ENCODE measurements at places on chromosomes 13 and 19.

- DNase-seq, result no peak
These were observed 80.1 kb downstream of the ZNF486 start for GRCh38 chr19:20247016-20247683.

DNA sequence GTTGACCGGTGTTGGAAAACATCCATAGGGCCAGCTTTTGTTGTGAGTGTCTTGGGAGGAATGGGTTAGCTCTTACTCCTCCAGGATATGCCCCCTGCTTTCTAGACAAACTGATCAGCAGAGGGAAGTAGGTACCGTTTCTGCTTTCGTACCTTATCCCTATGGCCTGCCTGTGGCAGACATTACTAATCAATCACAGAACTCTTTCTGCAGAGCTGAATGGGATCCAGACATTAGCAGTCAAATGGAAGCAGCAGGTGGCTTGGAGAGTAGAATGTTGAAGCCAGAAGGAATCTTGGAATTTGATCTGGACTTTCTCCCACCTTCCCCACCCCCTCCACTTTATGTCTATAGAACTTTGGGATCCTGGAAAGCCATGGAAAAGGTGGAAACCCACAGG lies 17.1 kb downstream of the NWD1 start:
- DNase-seq, result no peak

DNA sequence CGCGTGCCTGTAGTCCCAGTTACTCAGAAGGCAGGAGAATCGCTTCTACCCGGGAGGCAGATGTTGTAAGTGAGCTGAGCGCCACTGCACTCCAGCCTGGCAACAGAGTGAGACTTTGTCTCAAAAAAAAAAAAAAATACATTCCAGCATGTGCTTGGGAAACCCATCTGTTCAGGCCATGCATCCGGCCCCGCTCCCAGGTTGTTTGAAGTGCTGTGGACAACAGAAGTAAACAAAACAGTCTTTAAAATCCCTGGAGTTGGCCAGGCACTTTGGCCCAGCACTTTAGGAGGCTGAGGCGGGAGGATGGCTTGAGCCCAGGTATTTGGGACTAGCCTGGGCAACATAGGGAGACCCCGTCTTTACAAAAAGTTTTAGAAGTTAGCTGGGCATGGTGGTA lies 3.2 kb upstream of the PTPRS start:
- no peak for DNase-seq

DNA sequence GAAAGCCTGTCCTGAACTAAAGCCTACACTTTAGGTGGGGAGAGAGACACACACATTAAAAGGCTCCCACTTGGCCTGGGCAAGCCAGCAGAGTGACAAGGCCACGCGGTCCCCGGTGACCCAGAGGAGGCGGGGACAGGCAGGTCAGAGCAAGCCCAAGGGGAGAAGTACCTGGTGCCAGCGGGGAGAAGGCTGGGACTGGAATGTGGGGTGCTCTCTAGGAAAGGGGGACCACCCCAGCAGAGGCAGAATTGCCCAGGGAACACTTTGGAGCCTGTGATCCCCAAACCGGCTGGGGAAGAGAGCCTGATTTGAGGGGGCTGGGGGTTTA lies 82.3 kb downstream of the RAB20 start:
- DNase-seq, result no peak

DNA sequence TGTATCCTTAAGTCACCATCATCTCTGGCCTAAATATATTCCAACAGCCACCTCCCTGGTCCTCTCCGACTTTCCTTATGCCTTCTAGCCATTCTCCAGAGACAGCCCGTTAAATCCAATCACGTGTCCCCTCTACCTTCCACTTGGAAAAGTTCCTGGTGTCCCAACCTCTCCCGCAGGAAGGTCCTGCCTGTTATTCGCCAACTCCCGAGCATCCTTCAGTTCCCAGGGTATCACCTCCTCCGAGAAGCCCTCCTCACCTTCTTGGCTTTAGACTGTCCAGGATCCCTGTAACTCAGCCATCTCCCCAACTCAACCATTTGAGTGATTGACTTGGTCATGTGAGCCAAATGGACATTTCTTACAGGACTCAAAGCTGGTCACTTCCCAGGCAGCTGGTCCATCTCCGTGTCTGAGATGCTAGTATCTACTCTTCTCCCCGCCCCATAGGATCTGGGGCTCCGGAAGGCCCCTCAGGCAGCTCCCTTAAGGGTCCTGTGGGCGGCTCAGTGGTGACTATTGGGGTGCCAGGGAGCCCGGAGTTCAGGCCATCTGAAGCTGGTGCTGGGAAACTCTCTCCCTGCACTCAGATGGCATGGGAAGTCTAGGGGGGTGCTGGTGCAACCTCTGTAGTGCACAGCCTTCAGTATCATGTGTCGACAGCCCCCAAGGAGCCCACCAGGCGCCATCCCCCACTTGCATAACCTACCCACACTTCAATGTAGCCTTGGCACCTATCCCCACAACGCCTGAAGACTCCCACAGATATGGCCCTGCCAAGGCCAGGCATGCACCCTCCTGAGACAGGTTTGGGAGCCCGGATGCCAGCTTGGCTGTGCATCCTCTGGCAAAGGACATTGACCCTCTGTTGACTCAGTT lies 27.9 kb upstream of the NANOS3 start:
- no peak for DNase-seq
